ENCODE measurements at places on chromosomes 1 and 21. TPM values are rescaled to one million over a fixed set of nuclear protein-coding genes. Genes with fewer than 3 reads are reported as not detected.

The DPT gene
- total RNA-seq, result 5.5 TPM

The KIF14 gene
- total RNA-seq, result 2.0 TPM

The BSND gene
- not detected for total RNA-seq

The EIF3I gene
- 412 TPM for total RNA-seq

The IL20 gene
- total RNA-seq, result not detected

All from smooth muscle cell of the coronary artery (primary cell).